Cardiac muscle cell (in vitro differentiated cells and primary cell): ENCODE measurements at places on chromosomes 1 and 21. TPM values are rescaled to one million over a fixed set of nuclear protein-coding genes. Genes with fewer than 3 reads are reported as not detected.

- DNase-seq = no peak
- H3K4me3 ChIP-seq = no peak overlapping the region
- no peaks in the 10 kb centered on the region for H3K27me3 ChIP-seq
These were observed 301.1 kb downstream of the DPYD start for GRCh38 chr1:97619706-97620105.

GRCh38 chr1:186291271-186291670 is 83.8 kb downstream of the TPR start:
- no peak for DNase-seq
- no peak overlapping the region for H3K4me3 ChIP-seq
- no peaks in the 10 kb centered on the region for H3K36me3 ChIP-seq
- H3K27me3 ChIP-seq = no peaks in the 10 kb centered on the region
- H3K4me1 ChIP-seq = no peaks in the 10 kb centered on the region

DNA sequence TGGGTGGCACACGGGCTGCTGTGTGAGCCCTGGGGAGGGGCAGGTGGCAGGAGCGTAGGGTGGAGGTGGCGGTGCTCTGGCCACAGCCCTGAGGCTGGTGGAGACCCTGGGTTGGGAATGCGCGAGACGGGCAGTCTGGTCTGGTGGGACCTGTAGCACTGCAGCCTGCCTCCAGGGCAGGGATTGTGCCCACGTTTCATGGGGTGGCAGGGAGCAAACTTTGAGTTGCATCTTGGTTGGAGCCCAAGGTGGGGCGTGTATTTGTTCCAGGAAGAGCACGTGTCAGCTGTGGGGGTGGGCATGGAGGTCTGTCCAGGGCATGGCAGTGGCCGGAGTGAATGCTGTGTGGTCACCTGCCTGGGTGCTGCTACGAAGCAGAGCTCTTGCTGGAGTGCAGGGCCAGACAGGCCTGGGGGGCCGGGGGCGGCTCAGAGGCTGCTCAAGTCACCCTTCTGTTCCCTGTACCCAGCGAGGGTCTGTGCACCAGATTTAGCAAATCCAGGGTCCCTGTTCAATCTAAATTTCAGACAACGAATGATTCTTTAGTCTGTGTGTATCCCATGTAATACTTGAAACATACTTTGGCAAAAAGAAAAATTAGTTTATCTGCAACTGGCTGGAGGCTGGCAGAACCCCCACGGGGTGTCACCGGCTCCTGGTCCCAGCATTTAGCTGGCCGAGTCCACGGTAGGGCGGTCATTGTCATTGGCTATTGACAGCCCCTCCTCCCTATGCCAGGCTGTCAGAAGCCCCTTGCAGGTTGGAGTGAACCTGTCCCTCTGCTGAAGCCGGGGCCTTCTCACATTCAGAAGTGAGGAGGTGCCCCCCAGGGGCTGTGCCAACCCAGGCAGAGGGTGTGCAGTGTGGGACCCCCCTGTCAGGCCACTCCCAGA is 27.3 kb downstream of the KRTAP10-1 start:
- no peak for DNase-seq
- no peaks in the 10 kb centered on the region for H3K4me1 ChIP-seq
- no peaks in the 10 kb centered on the region for H3K27me3 ChIP-seq
- no peak overlapping the region for H3K4me3 ChIP-seq
- peaks cover 4% of the 10 kb centered on the region for H3K36me3 ChIP-seq
- H3K27ac ChIP-seq = no peak overlapping the region

DNA sequence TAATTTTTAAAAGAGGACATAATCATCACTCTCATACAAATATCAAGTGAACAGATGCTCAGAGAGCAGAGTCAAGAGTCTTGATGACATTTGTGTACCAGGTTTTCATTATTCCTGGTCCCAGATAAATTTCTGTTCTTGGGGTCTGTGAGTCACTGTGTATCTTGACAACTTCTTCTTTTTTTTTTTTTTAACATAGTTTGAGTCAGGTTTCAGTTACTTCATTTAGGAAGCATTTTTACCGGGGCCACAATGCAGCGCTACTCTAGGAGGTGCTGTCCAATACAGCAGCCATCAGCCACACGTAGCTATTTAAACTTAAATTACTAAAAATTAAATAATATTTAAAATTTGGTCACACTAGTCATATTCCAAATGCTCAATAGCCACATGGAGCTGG is 188.1 kb upstream of the SAMSN1 start:
- H3K4me3 ChIP-seq = no peak overlapping the region
- no peaks in the 10 kb centered on the region for H3K4me1 ChIP-seq
- no peak overlapping the region for H3K27ac ChIP-seq
- no peak for DNase-seq
- H3K36me3 ChIP-seq = no peaks in the 10 kb centered on the region

GRCh38 chr1:67680486-67680885 is 4.5 kb upstream of the GADD45A start:
- no peak overlapping the region for H3K4me3 ChIP-seq
- peaks cover 10% of the 10 kb centered on the region for H3K4me1 ChIP-seq
- H3K36me3 ChIP-seq = no peaks in the 10 kb centered on the region
- DNase-seq = no peak

DNA sequence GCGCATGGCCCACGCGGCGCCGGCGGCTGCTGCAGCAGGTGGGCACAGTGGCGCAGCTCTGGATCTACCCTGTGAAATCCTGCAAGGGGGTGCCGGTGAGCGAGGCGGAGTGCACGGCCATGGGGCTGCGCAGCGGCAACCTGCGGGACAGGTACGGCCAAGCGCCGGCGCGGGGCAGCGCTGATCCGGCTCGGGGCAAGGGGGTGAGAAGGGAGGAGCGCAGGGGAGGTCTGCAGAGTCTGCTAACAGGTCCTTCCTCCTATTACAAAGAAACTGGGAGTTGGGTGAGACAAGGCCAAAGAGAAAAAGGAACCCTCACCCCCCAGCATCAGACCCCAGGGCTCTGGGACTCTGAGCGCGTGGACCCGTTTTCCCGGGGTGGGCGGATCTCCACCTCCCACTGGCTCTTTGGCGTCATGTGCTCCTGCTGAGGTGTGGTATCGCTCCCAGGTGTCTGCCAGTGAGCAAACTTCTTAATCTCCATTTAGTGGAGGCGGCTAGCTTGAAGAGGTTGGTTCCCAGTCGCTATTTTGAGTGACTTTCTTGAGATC is 431 bp downstream of the MTARC1 start:
- H3K4me1 ChIP-seq = peaks cover 19% of the 10 kb centered on the region
- no peaks in the 10 kb centered on the region for H3K27me3 ChIP-seq
- no peak for DNase-seq

- no peak overlapping the region for H3K27ac ChIP-seq
- H3K36me3 ChIP-seq = no peaks in the 10 kb centered on the region
- H3K4me3 ChIP-seq = no peak overlapping the region
These were observed 85.7 kb upstream of the CXADR start for GRCh38 chr21:17427157-17427556.

DNA sequence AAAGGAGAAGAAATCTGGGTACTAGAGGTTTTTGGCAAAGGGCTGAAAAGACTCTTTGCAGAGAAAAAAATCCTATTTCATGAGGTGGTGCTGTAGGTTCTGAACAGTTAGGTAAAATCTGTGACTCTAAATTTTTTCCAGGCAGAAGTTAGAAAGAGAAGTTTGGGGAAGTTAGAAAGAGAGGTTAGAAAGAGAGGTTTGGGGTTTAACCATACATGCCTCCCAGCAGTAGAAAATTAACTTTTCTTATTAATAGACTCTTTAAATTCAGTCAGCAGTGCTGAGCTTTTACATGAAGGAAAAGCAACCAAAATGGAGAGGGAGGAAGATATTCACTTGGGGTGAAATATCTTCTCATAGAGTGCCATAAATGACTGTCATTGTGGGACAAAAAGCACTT is 12.2 kb downstream of the AMY1C start:
- no peaks in the 10 kb centered on the region for H3K36me3 ChIP-seq
- no peaks in the 10 kb centered on the region for H3K27me3 ChIP-seq
- no peak overlapping the region for H3K4me3 ChIP-seq
- no peaks in the 10 kb centered on the region for H3K4me1 ChIP-seq
- no peak overlapping the region for H3K27ac ChIP-seq

- H3K27ac ChIP-seq = no peak overlapping the region
- no peak overlapping the region for H3K4me3 ChIP-seq
- no peaks in the 10 kb centered on the region for H3K27me3 ChIP-seq
- DNase-seq = no peak
- H3K4me1 ChIP-seq = no peaks in the 10 kb centered on the region
These were observed 57.8 kb upstream of the USP24 start for GRCh38 chr1:55272994-55273393.

DNA sequence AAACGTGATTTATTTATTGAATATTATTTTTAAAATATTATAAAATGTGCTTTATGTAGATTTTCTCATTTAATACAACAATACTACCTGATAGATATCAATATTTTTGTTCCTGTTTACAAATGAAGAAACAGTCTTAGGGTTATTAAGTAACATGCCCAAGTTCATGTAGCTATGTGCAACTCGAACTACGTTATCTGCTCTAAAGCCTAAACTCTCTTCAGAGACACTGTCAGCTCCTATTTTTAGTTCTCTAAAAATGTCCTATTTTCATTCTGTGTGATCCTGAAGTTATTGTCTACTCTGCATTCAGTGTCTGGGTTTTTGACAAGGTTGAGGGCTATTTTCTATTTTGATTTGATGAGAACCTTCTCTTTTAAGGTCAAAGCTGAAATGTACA is 550.1 kb upstream of the B3GALT2 start:
- no peak for DNase-seq
- H3K27ac ChIP-seq = peak overlapping the region; percentile 37
- H3K27me3 ChIP-seq = no peaks in the 10 kb centered on the region
- no peaks in the 10 kb centered on the region for H3K36me3 ChIP-seq
- peaks cover 17% of the 10 kb centered on the region for H3K4me1 ChIP-seq
- H3K4me3 ChIP-seq = no peak overlapping the region

- no peak overlapping the region for H3K4me3 ChIP-seq
- peaks cover 13% of the 10 kb centered on the region for H3K36me3 ChIP-seq
- H3K4me1 ChIP-seq = no peaks in the 10 kb centered on the region
These were observed 14.7 kb downstream of the TMCO1 start for GRCh38 chr1:165753934-165754333.

DNA sequence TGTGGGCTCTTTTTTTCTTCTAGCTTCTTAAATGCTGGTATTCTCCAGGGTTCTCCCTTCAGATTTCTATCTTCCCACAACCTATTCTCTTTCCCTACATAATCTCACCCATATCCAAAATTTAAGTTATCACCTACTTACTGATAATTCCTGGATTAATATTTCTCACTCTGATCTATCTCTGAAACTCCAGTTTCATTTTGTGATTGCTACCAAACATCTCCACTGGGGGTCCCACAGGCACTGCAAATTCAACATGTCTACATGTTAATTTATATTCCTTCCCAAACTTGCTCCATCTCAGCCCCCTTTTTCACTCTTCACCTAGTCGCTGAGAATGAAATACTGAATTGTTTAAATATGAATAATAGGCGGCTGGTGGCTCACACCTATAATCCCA is 9.9 kb upstream of the C1orf141 start:
- no peaks in the 10 kb centered on the region for H3K36me3 ChIP-seq
- no peak overlapping the region for H3K4me3 ChIP-seq
- no peaks in the 10 kb centered on the region for H3K27me3 ChIP-seq
- peak; percentile 28 for DNase-seq

GRCh38 chr1:199546323-199546722 is 481.2 kb upstream of the NR5A2 start:
- DNase-seq = no peak
- no peaks in the 10 kb centered on the region for H3K27me3 ChIP-seq
- H3K36me3 ChIP-seq = no peaks in the 10 kb centered on the region
- H3K27ac ChIP-seq = no peak overlapping the region
- no peaks in the 10 kb centered on the region for H3K4me1 ChIP-seq

DNA sequence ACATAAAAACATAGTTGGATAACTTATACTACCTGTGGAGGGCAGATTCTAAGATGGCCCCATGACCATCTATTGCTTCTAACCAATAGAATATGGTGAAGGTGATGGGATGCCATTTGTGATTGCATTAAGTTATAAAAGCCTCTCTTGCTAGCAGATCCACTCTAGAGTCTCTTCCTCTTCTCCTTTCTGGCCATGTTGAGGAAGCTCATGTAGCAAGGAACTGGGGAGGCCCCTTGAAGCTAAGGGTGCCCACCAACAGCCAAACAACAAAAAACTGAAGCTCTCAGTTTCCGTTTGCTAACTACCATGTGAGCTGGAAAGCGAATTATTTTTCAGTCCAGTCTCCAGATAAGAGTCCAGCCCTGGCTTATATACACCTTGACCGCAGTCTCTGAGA is 16.0 kb upstream of the AGO1 start:
- no peaks in the 10 kb centered on the region for H3K36me3 ChIP-seq
- H3K4me1 ChIP-seq = peaks cover 4% of the 10 kb centered on the region
- no peak for DNase-seq
- H3K4me3 ChIP-seq = no peak overlapping the region

- no peaks in the 10 kb centered on the region for H3K27me3 ChIP-seq
- no peak overlapping the region for H3K4me3 ChIP-seq
- no peaks in the 10 kb centered on the region for H3K36me3 ChIP-seq
- no peak overlapping the region for H3K27ac ChIP-seq
- DNase-seq = no peak
These were observed 524.9 kb upstream of the CHRM3 start for GRCh38 chr1:238861342-238862066.

GRCh38 chr1:25257196-25257595 is 9.9 kb upstream of the RSRP1 start:
- H3K4me1 ChIP-seq = no peaks in the 10 kb centered on the region
- H3K36me3 ChIP-seq = no peaks in the 10 kb centered on the region
- H3K27ac ChIP-seq = no peak overlapping the region
- no peaks in the 10 kb centered on the region for H3K27me3 ChIP-seq

GRCh38 chr1:19850214-19850613 is 32.0 kb upstream of the OTUD3 start:
- H3K4me3 ChIP-seq = no peak overlapping the region
- no peaks in the 10 kb centered on the region for H3K27me3 ChIP-seq
- H3K36me3 ChIP-seq = no peaks in the 10 kb centered on the region
- no peaks in the 10 kb centered on the region for H3K4me1 ChIP-seq

DNA sequence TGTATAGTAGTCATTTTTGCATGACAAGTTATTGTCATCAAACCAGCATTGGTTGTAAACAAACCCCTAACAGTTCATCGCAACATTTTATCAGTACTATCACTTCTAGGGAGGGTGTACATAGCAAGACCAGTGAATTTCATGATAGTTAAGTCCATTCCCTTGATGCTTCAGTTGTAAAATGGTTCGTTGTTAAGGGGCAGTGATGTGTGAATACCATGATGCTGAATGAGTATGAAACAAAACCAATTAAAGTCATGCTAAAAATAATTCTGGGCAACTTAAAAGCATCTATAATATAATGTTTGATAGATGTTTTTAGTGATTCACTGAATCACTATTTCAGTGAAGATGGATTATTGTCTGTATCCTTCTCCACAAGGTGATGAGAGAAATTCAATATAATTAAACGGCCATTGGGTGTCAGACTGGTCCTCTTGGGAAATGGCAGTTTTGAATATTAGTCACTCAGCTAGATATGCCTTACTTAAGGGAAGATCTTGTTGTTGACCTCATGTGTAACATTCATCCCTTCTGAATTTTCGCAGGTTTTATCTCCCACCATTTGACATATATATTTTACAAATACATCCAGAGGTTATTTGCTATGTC is 742.2 kb upstream of the TMPRSS15 start:
- DNase-seq = no peak
- no peaks in the 10 kb centered on the region for H3K4me1 ChIP-seq
- no peak overlapping the region for H3K4me3 ChIP-seq
- H3K36me3 ChIP-seq = no peaks in the 10 kb centered on the region
- no peaks in the 10 kb centered on the region for H3K27me3 ChIP-seq

GRCh38 chr21:43692949-43693348 is 26.0 kb upstream of the PDXK start:
- H3K27me3 ChIP-seq = no peaks in the 10 kb centered on the region
- no peak overlapping the region for H3K4me3 ChIP-seq
- H3K36me3 ChIP-seq = peaks cover 38% of the 10 kb centered on the region
- DNase-seq = no peak

The USP33 gene
- total RNA-seq = 33.5 and 48.4 TPM in 2 replicates

The EFNA3 gene
- total RNA-seq = 26.3 and 31.9 TPM in 2 replicates

The AKR7A2 gene
- total RNA-seq = 155 and 195 TPM in 2 replicates

The ARTN gene
- total RNA-seq = 26.2 and 29.8 TPM in 2 replicates

The PRDM16 gene
- total RNA-seq = 27.6 and 55.8 TPM in 2 replicates

The FCRL1 gene
- total RNA-seq = not detected in 2 replicates

The SPRR3 gene
- total RNA-seq = not detected in 2 replicates

The FCRL3 gene
- not detected in 2 replicates for total RNA-seq

The NCF2 gene
- 0.06 and 0.60 TPM in 2 replicates for total RNA-seq
